H1 (cell line): ENCODE measurements at places on chromosomes 11 and 22. TPM values are rescaled to one million over a fixed set of nuclear protein-coding genes. Genes with fewer than 3 reads are reported as not detected.

Gene RFPL1
- total RNA-seq, result not detected in 2 replicates

Gene ARHGAP42
- 33.3 and 33.5 TPM in 2 replicates for total RNA-seq

Gene RAB39A
- 17.9 and 19.1 TPM in 2 replicates for total RNA-seq

Gene NOX4
- total RNA-seq, result 2.3 and 2.7 TPM in 2 replicates

Gene CDC45
- 31.9 and 32.6 TPM in 2 replicates for total RNA-seq

GRCh38 chr11:27770576-27770975, 70.3 kb upstream of the BDNF start:
- DNase-seq, result no peak
- no peak overlapping the region for H3K27ac ChIP-seq
- no peaks in the 10 kb centered on the region for H3K36me3 ChIP-seq
- H3K27me3 ChIP-seq, result no peaks in the 10 kb centered on the region

GRCh38 chr11:74701351-74701750, 29.9 kb downstream of the CHRDL2 start:
- H3K4me1 ChIP-seq, result no peaks in the 10 kb centered on the region
- no peaks in the 10 kb centered on the region; the same call in 1 of the 2 replicates for H3K27me3 ChIP-seq
- H3K36me3 ChIP-seq, result no peaks in the 10 kb centered on the region
- H3K4me3 ChIP-seq, result no peak overlapping the region
- DNase-seq, result peak; percentile 17

DNA sequence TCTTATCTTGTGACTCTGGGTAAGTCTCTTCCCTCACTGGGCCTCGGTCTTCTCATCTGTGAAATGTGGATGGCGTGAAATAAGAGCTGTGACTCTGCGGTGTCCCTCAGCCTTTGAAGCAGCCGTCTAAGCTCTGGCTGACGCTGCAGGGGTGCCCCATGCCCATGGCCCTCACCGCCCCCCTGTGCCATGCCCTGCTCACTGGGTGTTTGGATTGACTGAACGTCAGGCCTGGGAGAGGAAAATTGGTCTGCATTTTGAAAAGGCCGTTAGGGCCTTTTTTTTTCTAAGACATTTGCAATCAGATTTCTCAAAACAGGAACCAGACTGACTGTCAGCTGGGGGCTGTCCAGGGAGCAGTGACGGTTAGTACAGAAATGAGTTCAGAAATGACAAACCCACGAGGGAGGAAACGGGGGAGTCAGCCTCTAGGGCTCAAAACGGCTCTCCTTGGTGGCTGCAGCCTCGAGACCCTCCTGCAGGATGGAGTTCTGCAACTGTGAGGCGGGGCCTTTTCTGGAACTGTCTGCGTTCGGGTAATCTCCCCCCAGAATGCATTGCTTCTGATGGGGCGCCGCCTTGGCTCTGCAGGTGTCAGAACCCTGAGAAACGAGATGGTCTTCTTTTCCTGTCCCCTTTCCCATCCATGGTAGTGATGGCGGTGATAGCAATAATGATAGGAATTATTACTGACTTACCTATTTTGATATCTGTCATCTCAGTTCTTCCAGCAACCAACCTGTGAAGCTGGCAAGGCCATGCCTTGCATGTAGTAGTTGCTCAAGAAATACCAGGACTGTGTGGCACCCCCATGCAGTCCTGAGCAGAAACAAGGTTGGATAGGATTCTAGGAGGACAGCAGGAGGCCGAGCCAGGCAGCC, 2.0 kb downstream of the GRK2 start:
- no peaks in the 10 kb centered on the region for H3K36me3 ChIP-seq
- H3K4me3 ChIP-seq, result no peak overlapping the region
- DNase-seq, result no peak
- no peaks in the 10 kb centered on the region for H3K27me3 ChIP-seq
- no peak overlapping the region for H3K27ac ChIP-seq

- H3K27ac ChIP-seq, result no peak overlapping the region
- H3K27me3 ChIP-seq, result no peaks in the 10 kb centered on the region
- DNase-seq, result peak; percentile 5
These were observed 167.1 kb upstream of the TTC12 start for GRCh38 chr11:113147249-113147648.

GRCh38 chr11:114821621-114822412, 143.5 kb downstream of the NXPE2 start:
- H3K36me3 ChIP-seq, result no peaks in the 10 kb centered on the region
- no peak overlapping the region for H3K4me3 ChIP-seq
- no peaks in the 10 kb centered on the region; the same call in 1 of the 2 replicates for H3K27me3 ChIP-seq
- peaks cover 8% of the 10 kb centered on the region; the same call in 1 of the 2 replicates for H3K4me1 ChIP-seq
- H3K27ac ChIP-seq, result no peak overlapping the region

GRCh38 chr11:34560511-34560910, 46.9 kb upstream of the ELF5 start:
- H3K4me1 ChIP-seq, result no peaks in the 10 kb centered on the region
- H3K27me3 ChIP-seq, result no peaks in the 10 kb centered on the region
- DNase-seq, result no peak
- H3K4me3 ChIP-seq, result no peak overlapping the region

- H3K4me3 ChIP-seq, result no peak overlapping the region
- no peaks in the 10 kb centered on the region for H3K27me3 ChIP-seq
- DNase-seq, result no peak
- no peaks in the 10 kb centered on the region for H3K36me3 ChIP-seq
These were observed 232.6 kb downstream of the CASP12 start for GRCh38 chr11:104665641-104666040.

DNA sequence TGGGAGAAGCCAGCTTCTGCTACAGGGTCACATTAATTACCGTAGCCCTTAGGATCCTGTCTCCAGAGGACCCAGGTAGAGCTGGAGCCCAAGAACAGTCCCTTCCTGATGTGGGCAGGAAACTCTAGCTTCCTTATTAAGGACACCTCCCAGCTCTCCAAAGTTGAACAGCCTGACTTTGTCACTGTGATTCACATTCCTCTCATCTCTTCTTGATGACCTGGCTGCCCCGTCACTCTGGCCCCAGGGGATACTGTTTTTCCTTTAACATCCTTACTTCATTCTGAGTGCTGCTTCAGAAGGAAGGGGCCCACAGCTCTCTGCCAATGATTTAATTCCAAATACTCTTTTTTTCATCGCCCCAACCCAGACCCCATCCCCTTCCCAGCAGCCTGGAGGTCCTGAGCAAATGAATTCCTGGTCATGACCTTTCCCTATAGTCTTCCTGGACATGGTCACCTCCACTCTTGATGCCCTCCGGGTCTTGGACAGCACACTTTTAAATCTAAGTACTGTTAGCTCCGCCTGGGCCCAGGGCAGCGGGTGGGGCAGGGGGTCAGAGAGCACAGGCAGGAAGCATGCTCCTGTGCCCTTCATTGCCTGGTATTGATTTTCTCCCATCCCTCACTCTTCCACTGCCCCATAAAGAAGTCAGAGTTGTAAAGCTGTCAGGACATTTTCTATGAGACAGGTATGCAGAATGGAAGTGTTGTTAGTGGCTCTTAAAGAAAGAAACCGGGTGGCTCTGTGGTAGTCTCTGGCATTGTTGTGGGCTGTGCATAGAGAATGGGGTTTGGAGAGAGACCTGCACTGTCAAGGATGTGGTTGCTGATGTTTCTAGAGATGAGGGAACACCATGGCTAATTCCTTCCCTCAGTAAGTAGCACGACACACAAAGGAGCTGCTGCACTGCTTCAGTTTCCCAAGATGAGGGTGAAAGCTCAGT, 22.3 kb upstream of the SPON1 start:
- no peaks in the 10 kb centered on the region for H3K27me3 ChIP-seq
- H3K4me3 ChIP-seq, result no peak overlapping the region
- no peaks in the 10 kb centered on the region for H3K36me3 ChIP-seq
- DNase-seq, result no peak

DNA sequence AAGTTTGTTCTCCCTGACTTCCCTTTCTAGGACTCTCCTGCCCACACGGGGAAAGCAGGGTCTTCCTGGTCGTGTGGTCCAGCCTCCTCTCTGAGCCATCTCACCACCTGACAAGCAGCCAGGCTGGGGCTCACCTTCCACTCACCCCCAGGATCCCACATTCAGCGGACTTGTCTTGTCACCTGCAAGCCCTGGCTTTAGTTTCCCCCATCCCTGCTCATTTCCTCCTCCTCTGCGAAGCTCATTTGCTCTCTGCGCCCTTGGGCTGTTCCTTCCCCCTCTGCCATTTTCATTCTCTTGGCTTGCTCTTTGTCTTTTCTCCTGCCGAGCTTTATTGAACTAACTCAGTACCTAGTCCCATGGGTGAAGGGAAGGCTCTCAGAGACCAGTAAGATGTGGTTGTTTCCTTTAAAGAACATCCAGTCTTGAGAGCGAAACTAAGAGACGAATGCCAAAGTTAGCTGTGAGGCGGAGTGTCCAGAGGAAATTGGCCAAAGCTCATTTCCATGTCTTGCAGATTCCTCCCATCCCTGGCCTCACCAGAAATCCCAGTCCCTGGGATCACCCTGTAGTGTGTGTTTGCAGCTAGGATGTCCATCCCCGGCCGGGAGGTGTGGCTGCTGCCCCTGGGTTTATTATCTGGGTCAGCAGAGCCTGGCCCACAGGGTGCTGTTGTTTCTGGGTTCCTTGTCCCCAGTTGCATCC, 2.0 kb downstream of the ST14 start:
- H3K4me1 ChIP-seq, result peaks cover 11% of the 10 kb centered on the region
- H3K27ac ChIP-seq, result no peak overlapping the region
- H3K27me3 ChIP-seq, result peaks cover 43% of the 10 kb centered on the region
- H3K36me3 ChIP-seq, result no peaks in the 10 kb centered on the region

DNA sequence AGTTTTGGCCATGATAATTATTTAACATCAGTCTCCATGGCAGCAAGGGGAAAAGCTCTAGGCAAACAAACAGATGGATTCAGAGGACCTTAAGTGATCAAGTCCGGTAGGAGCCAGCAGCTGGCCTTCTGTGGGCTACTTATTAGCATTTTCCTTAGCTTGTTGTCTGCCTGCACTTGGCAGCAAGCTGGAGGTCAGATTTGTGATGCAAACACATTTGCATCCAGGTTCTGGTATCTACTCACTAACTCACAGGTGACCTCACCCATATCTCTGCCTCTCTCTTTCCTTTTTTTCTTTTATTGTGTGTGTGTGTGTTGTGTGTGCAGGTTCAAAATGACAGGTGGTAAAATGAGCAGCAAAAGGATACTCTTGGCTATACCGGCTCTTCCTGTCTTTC, 32.3 kb downstream of the ARHGAP42 start:
- H3K4me1 ChIP-seq, result peaks cover 8% of the 10 kb centered on the region
- no peaks in the 10 kb centered on the region for H3K27me3 ChIP-seq
- H3K27ac ChIP-seq, result peak overlapping the region; percentile 78
- peak; percentile 19 for DNase-seq

- peaks cover 7% of the 10 kb centered on the region; the same call in 1 of the 2 replicates for H3K27me3 ChIP-seq
- no peak overlapping the region for H3K27ac ChIP-seq
- H3K36me3 ChIP-seq, result no peaks in the 10 kb centered on the region
These were observed 20.1 kb downstream of the SYT7 start for GRCh38 chr11:61560751-61561150.

DNA sequence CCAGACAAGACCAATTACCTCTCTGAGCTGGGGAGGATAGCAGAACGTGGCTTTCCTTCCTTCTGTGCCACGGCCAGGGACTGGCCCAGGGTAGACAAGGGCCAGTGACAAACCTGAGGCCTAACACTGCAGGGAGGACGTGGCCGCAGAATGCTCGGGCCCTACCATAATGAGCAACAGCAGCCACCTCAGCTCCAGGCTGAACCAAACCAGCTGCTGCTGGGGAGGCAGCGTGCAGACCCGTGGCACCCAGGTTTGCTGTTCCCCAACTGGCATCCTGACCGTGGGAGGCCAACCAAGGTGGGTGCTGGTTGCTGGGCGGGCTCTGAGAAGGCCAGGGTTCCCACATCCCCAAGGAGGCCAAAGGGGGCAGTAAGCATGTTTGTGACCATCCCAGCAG, 83.0 kb downstream of the MORC2 start:
- H3K36me3 ChIP-seq, result no peaks in the 10 kb centered on the region; the same call in 1 of the 2 replicates
- no peak overlapping the region for H3K27ac ChIP-seq
- no peaks in the 10 kb centered on the region; the same call in 1 of the 2 replicates for H3K4me1 ChIP-seq
- no peak for DNase-seq
- H3K27me3 ChIP-seq, result no peaks in the 10 kb centered on the region

DNA sequence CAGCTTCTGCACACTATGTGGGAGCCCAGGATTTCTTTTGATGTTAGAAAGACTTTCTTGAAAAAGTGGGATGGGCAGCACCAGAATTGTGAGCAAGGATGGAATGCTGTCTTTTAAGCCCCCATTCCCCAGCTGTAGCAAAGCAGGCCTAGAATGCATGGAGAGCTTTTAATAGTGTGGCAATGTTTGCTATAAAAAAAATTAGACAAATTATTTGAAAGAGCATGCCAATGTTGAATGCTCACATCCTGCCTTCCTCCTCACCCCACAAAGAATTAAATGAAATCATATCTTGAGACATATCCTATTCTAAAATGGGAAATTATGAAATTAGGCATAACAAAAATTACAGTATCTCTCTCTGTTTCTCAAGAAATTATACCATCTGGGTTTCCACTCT, 154.7 kb downstream of the C11orf91 start:
- H3K27me3 ChIP-seq, result no peaks in the 10 kb centered on the region
- H3K4me3 ChIP-seq, result no peak overlapping the region
- H3K4me1 ChIP-seq, result no peaks in the 10 kb centered on the region
- DNase-seq, result no peak
- H3K36me3 ChIP-seq, result no peaks in the 10 kb centered on the region

GRCh38 chr11:113690619-113691569, 15.2 kb downstream of the TMPRSS5 start:
- H3K27ac ChIP-seq, result no peak overlapping the region
- no peak overlapping the region for H3K4me3 ChIP-seq
- no peaks in the 10 kb centered on the region for H3K36me3 ChIP-seq
- H3K27me3 ChIP-seq, result no peaks in the 10 kb centered on the region

DNA sequence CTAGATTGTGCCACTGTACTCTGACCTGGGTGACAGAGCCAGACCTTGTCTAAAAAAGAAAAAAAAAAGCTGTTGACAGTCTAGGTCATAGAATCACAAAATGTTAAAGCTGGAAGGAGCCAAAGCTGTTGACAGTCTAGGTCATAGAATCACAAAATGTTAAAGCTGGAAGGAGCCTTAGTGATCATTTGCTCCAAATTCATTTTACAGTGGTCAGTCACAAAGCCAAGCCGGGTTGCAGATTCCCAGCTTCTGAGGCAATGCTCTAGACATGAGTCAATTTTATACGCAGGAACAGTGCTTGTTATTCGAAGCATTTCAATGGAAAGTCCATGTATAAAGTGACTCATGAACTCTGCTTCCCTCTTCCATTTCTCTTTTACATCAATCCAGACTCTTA, 47.4 kb downstream of the SYT13 start:
- no peaks in the 10 kb centered on the region for H3K36me3 ChIP-seq
- H3K4me1 ChIP-seq, result no peaks in the 10 kb centered on the region
- H3K4me3 ChIP-seq, result no peak overlapping the region
- no peaks in the 10 kb centered on the region for H3K27me3 ChIP-seq
- DNase-seq, result no peak

DNA sequence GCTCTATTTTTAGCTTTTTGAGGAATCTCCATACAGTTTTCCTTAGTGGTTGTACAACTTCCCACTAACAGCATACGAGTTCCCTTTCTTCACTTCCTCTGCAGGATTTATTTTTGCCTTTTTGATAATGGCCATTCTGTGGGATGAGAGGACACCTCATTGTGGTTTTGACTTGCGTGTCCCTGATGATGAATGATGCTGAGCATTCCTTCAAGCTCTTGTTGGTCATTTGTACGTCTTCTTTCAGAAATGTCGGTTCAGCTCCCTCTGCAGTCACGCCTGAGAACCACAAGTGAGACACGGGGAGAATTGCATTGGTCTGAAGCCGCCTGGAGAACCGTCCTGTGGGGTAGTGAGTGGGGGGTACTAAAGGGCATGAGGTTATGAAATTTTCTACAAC, 2.0 kb upstream of the KRTAP5-10 start:
- no peak for DNase-seq
- no peaks in the 10 kb centered on the region for H3K36me3 ChIP-seq
- H3K27me3 ChIP-seq, result no peaks in the 10 kb centered on the region
- no peak overlapping the region for H3K4me3 ChIP-seq
- no peak overlapping the region for H3K27ac ChIP-seq

GRCh38 chr11:117654281-117655255, 142.4 kb downstream of the DSCAML1 start:
- no peak for DNase-seq
- no peaks in the 10 kb centered on the region for H3K36me3 ChIP-seq
- H3K27ac ChIP-seq, result no peak overlapping the region
- no peaks in the 10 kb centered on the region for H3K4me1 ChIP-seq
- no peak overlapping the region for H3K4me3 ChIP-seq
